ENCODE measurements at places on chromosomes 4 and X. TPM values are rescaled to one million over a fixed set of nuclear protein-coding genes. Genes with fewer than 3 reads are reported as not detected.
A peak's percentile ranks its signal among the peaks of the same experiment; 100 is the strongest.

The IL2 gene
- total RNA-seq = 165 TPM

The SPANXD gene
- total RNA-seq = not detected

GRCh38 chr4:87117051-87117731 lies 103.2 kb downstream of the KLHL8 start:
- no peak for DNase-seq
- no peaks in the 10 kb centered on the region for H3K27me3 ChIP-seq
- peaks cover 27% of the 10 kb centered on the region for H3K4me1 ChIP-seq
- H3K4me3 ChIP-seq = no peak overlapping the region

The ARR3 gene
- not detected for total RNA-seq

DNA sequence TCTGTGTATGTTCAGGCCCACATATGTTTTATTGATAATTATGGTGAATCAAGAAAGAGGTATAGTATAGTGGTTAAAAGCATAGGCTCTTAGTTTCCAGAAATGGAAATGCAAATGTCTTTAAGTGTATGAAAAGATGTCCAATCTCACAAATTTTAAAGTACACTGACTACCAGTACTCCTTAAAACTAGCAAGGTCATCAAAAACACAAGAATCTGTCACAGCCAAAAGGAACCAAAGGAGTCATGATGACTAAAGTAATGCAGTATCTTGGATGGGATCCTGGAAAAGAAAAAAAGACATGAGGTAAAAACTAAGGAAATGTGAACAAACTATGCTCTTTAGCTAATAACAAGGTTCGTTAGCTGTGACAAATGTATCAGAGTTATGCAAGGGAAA lies 661 bp upstream of the RBM41 start:
- H3K4me1 ChIP-seq = peaks cover 25% of the 10 kb centered on the region
- no peaks in the 10 kb centered on the region for H3K27me3 ChIP-seq
- peaks cover 17% of the 10 kb centered on the region for H3K36me3 ChIP-seq

DNA sequence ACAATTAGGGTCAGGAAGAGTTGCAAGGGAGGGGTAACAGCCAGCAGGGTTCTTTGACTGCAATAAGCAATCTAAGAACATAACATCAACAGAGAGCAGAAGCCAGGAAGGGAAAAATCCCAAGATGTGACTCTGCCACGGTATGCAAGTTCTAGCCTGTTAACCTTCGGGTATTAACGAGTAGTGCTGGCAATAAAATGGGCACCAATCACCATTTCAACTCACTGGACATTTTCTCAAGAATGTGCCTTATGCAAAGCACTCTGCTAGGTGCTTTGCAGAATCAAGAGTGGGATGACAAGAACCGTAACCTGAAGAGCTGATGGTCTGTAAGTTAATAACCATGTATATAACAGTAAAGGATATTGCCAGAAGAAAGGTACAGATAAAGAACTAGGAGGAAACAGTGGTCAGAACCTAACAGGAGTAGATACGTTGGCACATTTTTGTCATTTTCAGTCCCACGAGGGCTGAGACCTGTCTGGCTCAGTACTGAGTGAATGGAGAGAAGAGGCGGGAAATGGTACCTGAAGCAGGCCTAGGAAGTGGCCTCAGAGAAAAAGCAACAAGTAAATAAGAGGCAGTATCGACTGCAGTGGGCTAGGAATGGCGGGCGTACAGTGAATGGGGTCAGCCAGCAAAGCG lies 2.7 kb downstream of the ELOVL6 start:
- no peaks in the 10 kb centered on the region for H3K27me3 ChIP-seq
- peak overlapping the region; percentile 84 for H3K4me3 ChIP-seq
- peaks cover 21% of the 10 kb centered on the region for H3K4me1 ChIP-seq
- H3K36me3 ChIP-seq = peaks cover 4% of the 10 kb centered on the region
- no peak for DNase-seq
- H3K27ac ChIP-seq = peak overlapping the region; percentile 94

DNA sequence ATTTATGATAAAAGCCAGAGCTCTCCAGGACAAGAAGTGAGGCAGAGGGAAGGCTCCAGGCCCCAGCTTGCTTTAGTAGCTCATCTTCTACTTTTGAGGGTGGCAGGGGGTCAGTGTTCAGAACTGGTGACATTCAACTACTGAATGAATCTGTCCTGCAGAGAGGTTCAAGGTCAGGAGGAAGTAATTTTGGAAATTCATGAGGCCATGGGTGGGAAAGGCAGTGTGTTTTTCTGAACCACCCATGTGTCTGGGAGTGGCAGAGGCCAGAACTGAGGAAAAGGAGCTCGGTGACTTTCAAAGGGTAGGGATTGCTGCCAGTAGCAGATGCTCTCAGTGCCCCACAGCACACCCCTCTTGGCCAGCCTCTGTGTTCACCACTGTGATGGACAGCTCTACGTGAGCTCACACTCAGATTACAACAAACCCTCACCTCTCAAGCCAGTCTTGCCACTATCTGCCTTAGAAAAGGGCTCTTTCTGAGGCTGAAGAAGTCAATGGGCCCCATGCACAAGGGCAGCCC lies 571.2 kb downstream of the RAB28 start:
- no peaks in the 10 kb centered on the region for H3K36me3 ChIP-seq
- H3K4me1 ChIP-seq = no peaks in the 10 kb centered on the region
- H3K4me3 ChIP-seq = no peak overlapping the region
- no peak overlapping the region for H3K27ac ChIP-seq
- DNase-seq = no peak

GRCh38 chrX:112789931-112790330 lies 50.7 kb downstream of the AMOT start:
- H3K4me3 ChIP-seq = no peak overlapping the region
- DNase-seq = no peak
- peaks cover 2% of the 10 kb centered on the region for H3K36me3 ChIP-seq
- no peaks in the 10 kb centered on the region for H3K27me3 ChIP-seq
- H3K4me1 ChIP-seq = no peaks in the 10 kb centered on the region

GRCh38 chr4:174398728-174399127 lies 115.0 kb downstream of the CEP44 start:
- H3K27me3 ChIP-seq = peaks cover 3% of the 10 kb centered on the region
- no peaks in the 10 kb centered on the region for H3K36me3 ChIP-seq
- no peak for DNase-seq
- H3K4me1 ChIP-seq = no peaks in the 10 kb centered on the region
- H3K27ac ChIP-seq = no peak overlapping the region

The DKC1 gene
- total RNA-seq = 94.0 TPM

DNA sequence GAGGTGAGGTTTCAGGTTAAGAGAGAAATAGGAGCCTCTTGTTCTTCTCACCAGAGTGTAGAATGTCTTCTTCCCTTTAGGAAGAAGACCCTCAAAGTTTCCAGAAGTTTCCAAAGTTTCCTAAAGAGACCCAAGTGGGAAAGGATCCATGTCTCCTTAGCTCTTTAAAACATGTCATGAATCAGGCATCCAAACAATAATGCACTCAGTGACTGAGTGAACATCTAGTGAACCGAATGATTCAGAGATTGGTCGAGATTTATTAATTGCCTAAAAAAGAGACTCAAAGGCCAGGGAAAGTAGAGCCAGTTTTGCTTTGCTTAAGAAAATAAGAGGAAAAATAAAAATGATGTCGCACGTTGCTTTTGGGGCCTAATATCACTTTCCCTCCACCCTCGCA lies 29.4 kb downstream of the FGF5 start:
- H3K4me3 ChIP-seq = no peak overlapping the region
- H3K27ac ChIP-seq = no peak overlapping the region
- no peaks in the 10 kb centered on the region for H3K4me1 ChIP-seq
- no peak for DNase-seq
- H3K36me3 ChIP-seq = no peaks in the 10 kb centered on the region

- H3K4me3 ChIP-seq = no peak overlapping the region
- DNase-seq = no peak
- no peaks in the 10 kb centered on the region for H3K4me1 ChIP-seq
Measured at GRCh38 chr4:7387925-7388324, 46.8 kb downstream of the PSAPL1 start.

DNA sequence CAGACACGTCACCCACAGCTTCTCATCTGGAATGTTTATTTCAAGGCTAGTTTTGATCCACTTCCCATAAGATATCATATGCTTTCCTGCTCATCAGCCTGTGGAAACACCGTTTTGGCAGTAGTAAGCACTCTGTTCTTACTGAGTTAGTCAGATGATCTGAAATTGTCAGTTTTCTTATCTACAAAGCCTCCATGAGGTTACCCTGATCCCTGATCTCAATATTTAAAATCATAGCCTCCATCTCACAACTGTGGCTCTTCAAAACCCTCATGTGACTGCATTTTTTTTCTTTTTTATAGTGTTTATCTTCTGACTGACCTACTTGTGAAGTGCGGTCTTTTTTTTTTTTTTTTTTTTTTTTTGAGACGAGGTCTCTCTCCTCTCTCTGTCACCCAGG lies 22.7 kb downstream of the BST1 start:
- H3K27me3 ChIP-seq = no peaks in the 10 kb centered on the region
- H3K4me1 ChIP-seq = no peaks in the 10 kb centered on the region
- H3K27ac ChIP-seq = no peak overlapping the region

The VSIG4 gene
- not detected for total RNA-seq

DNA sequence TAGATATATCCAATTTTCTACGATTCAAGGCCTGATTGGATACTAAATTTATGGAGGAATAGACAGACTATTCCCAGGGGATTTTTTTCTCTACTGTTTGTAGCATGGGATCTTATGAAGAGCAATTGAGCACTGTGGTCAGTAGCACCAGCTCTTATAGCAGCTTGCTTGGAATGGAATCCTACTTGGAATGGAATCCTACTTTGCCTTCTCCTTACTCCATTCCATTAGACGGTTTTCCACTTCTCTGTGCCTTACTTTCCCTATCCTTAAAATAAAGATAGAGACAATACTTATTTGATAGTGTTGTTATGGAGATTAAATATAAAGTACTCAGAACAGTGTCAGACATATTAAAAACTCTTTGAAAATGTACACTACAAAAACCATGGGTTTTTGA lies 133.5 kb downstream of the BTC start:
- no peaks in the 10 kb centered on the region for H3K36me3 ChIP-seq
- H3K4me1 ChIP-seq = peaks cover 3% of the 10 kb centered on the region
- no peak overlapping the region for H3K4me3 ChIP-seq
- H3K27ac ChIP-seq = no peak overlapping the region
- H3K27me3 ChIP-seq = peaks cover 8% of the 10 kb centered on the region

GRCh38 chrX:54413753-54414152 lies 26.5 kb upstream of the TSR2 start:
- H3K27ac ChIP-seq = no peak overlapping the region
- no peaks in the 10 kb centered on the region for H3K36me3 ChIP-seq
- H3K4me3 ChIP-seq = no peak overlapping the region
- peaks cover 13% of the 10 kb centered on the region for H3K4me1 ChIP-seq
- peaks cover 5% of the 10 kb centered on the region for H3K27me3 ChIP-seq

- no peak overlapping the region for H3K4me3 ChIP-seq
- no peaks in the 10 kb centered on the region for H3K4me1 ChIP-seq
- no peaks in the 10 kb centered on the region for H3K36me3 ChIP-seq
- H3K27me3 ChIP-seq = peaks cover 9% of the 10 kb centered on the region
- peak; percentile 26 for DNase-seq
- H3K27ac ChIP-seq = no peak overlapping the region
Measured at GRCh38 chrX:54891573-54891972, 29.1 kb upstream of the TRO start.

The PABPC1L2B gene
- total RNA-seq = not detected

The ADH1B gene
- not detected for total RNA-seq

DNA sequence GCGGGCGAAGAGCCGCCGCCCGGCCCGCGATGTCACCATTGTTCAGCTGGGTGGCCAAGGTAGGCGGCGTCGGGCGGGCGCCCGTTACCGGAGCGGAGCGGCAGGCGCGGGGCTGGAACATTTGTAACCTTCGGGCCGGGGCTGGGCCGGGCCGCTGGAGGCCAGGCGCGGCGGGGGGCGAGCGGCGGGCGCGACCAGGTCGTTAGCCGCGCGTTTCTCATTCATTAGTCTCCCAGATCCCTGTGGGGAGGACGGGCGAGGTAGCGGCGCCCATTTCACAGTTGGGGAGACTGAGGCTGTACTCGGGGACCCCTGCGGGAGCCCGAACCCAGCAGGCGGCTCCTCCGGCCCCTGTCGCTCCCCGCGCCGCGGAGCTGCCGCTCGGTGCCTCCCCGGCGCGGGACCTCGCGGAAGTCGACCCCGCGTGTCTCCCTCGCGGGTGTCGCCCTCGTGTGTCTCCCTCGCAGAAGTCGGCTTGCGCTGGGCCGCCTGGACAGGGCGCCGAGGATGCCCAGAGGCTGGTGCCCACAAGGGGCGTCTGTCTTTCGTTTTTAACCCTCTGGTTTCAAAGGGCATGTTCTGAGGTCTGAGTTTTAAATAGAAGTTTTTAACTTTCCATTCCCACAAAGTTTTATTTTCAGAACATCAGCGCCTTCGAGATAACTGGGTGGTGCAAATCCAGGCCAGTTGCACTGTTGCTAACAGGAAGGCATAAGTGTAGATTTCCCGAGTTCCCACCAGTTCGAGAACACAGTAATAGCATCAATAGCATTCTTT lies 17.5 kb downstream of the PTTG2 start:
- no peaks in the 10 kb centered on the region for H3K36me3 ChIP-seq
- DNase-seq = peak; percentile 82
- no peaks in the 10 kb centered on the region for H3K27me3 ChIP-seq
- peaks cover 36% of the 10 kb centered on the region for H3K4me1 ChIP-seq

DNA sequence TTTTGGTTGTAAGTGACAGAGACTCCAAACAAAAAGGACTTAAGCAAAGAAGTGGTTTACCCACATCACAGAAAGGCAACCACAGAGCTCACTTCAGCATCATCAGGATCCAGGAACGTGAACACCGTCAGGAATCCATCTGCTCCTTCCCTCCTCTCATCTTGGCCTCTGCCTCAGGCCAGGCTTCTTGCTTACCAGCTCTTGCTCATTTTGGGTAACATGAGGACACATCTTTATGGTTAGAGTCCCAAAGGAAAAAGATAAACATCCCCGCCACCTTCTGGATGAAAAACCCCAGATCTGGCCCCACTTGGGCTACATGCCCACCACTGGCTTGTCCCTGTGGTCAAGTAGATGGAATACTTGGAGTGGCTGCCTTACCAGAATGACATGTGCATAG lies 176.8 kb upstream of the RPL34 start:
- H3K27ac ChIP-seq = no peak overlapping the region
- H3K36me3 ChIP-seq = no peaks in the 10 kb centered on the region
- no peaks in the 10 kb centered on the region for H3K27me3 ChIP-seq
- peaks cover 17% of the 10 kb centered on the region for H3K4me1 ChIP-seq

- H3K27ac ChIP-seq = no peak overlapping the region
- H3K27me3 ChIP-seq = no peaks in the 10 kb centered on the region
- no peak for DNase-seq
Measured at GRCh38 chrX:53305219-53305995, 24.0 kb upstream of the IQSEC2 start.

DNA sequence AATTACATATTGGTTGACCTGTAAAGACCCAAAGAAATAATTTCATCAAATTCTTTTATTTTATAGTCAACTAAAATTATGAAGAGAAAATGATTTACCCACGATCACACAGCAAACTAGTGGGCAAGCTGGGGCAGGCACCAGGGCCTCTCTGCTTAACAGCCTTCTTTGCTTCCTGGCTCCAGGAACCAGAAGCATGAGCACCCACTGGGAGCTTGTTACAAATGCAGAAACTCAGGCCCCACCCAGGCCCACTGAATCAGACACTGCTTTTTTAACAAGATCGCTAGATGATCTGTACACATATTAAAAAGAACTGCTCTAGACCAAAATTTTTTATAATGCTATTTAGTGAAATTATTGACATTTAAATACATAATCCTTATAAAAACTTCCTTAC lies 95.0 kb downstream of the GEMIN8 start:
- no peak overlapping the region for H3K4me3 ChIP-seq
- H3K4me1 ChIP-seq = peaks cover 2% of the 10 kb centered on the region
- no peak overlapping the region for H3K27ac ChIP-seq
- H3K36me3 ChIP-seq = no peaks in the 10 kb centered on the region
